ENCODE measurements at places on chromosomes 6 and 20.

- DNase-seq = no peak
These were observed 103.4 kb downstream of the SYCP2 start for GRCh38 chr20:59829786-59830664.

DNA sequence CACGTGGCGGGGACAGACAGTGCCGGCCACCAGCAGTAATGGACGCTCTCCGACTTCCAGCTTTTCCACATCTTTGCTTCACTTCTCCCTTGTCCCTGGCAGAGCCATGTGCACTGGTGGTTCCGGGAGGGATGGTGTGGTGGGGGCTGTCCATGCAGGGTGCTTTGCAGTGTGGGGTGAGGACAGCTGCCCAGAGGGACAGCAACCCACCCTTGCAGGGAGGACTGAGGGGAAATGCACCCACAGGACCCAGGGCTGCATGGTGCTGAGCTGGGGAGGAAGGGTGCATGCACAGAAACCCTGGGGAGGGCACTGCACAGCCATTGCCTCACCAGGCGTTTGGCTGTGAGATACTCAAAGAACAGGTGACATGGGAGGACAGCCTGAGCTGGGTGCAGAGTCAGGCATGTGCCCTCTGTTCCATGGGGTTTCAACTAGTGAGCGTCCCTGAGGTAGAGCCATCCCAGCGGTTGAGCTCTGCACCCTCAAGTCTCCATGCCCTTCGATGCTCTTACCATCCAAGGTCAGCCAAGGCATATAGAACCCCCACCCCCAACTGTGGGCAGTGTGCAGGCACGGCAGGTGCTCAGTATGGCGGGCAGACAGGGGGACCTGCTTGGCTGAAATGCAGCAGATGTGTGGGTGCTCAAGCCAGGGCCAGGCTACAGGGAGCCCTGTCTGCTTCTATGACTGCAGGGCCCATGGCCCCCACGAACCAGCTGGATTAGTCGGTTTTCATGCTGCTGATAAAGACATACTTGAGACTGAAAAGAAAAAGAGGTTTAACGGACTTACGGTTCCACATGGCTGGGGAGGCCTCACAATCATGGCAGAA is 239.7 kb downstream of the TTLL2 start:
- no peak for DNase-seq

DNA sequence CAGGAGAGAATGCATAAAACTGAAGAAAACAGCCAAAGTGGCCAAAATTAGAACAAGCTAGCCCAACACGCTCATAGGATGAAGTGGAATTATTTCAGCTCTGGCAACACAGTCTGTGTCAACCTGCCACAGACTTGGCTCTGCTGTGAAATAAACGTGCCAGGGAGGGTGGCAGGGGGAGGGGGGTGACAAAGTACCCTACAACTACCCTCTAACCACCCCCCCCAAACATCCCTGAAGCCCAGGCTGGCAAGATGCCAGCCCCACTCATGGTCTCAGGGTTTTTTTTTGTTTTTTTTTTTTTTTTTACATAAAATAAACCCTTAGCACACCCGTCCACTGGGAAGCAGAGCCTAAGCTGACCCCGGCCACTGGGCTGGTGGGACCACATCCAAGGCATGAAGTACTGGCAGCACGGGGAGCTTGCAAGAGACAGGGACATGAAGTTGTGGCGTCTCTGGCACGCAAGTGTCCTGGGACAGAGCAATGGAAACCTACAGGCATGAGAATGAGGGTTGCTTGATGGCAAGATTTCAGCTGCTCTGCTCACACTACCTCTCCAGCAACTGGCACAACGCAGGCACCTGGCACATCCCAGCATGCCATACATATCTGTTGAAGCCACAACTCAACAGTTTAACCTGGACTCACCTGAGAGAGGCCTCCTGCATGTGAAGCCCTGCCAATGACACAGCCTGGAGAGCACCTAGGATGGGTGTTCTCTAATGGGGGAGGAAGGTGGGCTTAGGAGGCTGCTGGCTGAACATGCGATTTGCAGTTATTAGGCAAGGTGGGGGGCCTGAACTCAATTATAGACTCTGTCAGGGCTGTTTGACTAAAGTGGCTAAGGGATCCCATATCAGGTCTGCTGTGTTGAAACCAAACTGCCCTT is 76.4 kb downstream of the TRAM2 start:
- DNase-seq = no peak

DNA sequence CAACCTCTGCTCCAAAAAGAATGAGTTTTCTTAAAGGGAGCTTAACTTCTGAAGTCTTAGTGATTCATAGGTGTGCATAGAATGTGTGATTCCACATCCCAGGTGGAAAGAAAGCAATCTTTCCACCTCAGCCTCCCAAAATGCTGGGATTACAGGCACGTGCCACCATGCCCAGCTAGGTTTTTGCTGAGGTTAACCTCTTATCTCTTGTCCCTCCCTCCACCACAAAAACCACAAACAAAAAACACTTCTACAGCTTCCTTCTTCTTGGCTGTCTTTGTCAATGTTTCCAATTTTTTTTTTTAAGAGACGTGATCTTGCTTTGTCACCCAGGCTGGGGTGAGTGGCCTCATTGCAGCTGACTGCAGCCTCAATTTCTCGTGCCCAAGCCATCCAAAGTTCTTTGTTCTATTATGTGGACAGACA is 8.1 kb upstream of the CSE1L start:
- DNase-seq = no peak

- no peak for DNase-seq
These were observed 757.1 kb downstream of the DHX35 start for GRCh38 chr20:39719293-39719692.
